Karpas-422 (cell line): ENCODE measurements at places on chromosomes 3 and 15.
A peak's percentile ranks its signal among the peaks of the same experiment; 100 is the strongest.

DNA sequence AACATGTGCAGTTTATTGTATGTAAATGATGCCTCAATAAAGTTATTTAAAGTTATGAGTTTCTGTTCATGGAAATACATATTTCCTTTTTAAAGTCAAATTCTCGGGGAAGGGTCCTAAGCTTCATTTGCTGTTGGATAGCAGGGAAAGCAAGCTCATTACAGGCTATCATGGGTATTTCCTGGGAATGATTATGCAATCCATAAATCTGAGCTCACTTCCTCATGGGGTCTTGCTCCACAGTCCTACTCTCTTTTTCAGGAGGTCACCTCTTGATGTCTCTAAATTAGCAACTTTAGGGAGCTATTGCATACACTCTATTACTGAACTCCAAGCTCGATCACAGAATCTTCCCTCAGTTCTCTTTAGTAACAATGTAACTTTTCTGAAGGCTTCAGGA is 69.9 kb upstream of the TP63 start:
- H3K27me3 ChIP-seq, result no peaks in the 10 kb centered on the region
- no peak overlapping the region for H3K27ac ChIP-seq
- H3K4me1 ChIP-seq, result no peaks in the 10 kb centered on the region
- H3K4me3 ChIP-seq, result no peak overlapping the region

DNA sequence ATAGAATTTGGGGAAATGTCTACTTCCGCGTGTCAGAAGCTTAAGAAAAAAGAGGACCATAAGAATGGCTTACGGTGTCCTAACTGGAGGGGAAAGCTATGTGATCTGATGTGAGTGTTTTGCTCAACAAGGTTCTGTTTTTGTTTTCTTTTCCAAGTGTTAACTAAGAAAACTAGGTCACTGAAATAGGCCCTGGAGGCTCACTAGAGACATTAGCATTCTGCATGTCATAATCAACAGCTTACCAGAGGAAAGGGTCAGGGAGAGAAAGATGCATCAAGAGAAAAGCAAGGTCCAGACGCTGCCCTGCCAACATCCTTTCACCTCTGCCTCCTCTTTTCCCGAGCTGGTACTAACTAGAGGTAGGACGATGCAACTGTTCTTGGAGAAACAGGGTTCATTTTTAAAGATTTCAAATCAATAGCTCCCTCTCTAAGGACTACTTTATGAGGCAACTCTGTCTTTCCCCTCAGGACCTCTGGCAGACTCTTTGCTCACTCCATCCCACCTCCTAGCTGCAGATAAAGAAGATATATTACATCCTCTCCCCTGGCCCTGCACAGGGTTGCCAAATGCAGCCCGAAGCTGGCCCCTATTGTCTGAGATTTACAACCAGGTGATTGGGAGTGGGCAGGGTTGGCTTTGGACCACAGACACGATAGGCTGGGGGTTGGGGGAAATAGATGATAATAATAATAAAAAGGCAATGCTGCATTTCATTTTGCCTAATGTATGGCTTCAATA is 209.9 kb upstream of the SLC2A2 start:
- no peaks in the 10 kb centered on the region for H3K27me3 ChIP-seq
- H3K36me3 ChIP-seq, result no peaks in the 10 kb centered on the region
- no peaks in the 10 kb centered on the region for H3K4me1 ChIP-seq
- no peak overlapping the region for H3K4me3 ChIP-seq
- no peak for DNase-seq

DNA sequence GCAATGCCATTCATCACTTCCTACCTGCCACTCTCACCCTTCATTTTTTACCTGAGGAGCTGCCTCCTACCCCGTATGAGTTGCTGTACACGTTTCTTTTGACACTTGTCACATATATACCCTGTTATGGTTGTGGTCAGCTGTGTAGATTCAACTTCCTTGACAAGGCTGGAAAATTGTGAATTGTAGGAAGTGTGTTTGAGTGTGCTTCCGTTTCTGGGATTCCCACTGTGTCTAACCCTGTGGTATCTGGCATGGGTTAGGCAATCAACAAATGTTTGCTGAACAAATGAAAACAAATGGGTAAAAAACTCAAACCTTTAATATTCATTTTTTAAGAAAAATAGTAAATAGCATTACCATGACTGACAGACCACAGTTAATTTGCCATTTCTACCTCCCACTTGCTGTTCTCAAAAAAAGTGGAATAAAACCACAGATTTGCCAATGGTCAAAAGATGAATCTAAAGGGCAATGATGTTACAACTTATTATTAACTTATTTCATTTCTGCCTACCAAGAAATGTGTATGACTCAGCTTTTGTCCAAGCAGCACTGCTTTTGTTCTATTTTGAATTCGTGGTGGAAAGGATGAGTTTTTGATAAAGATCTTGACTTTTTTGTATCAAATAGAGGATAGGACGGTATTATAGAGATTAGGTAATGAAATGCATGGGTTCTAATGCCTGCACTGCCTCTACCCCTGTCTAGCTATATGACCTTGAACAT is 404.6 kb downstream of the LPP start:
- H3K27me3 ChIP-seq, result no peaks in the 10 kb centered on the region
- no peak overlapping the region for H3K4me3 ChIP-seq
- H3K36me3 ChIP-seq, result no peaks in the 10 kb centered on the region
- H3K27ac ChIP-seq, result no peak overlapping the region

DNA sequence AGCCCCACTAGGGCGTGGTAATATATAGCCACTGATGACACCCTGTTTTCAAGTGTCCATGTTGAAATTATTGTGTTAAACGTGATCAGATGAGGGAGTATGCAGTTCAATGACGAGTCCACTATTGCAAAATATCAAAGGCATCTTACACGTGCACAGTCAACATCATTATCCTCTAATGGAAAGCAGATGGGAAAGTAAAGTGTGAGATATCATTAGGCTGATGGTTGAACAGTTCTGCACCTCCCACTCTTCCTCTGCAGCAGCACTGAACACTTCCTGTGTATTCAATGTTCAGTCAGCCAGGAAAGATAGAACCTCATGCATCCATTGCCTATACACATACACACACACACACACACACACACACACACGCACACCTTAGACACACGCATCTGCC is 431.8 kb upstream of the CCDC54 start:
- no peaks in the 10 kb centered on the region for H3K36me3 ChIP-seq
- no peaks in the 10 kb centered on the region for H3K4me1 ChIP-seq
- no peak overlapping the region for H3K27ac ChIP-seq
- DNase-seq, result no peak

DNA sequence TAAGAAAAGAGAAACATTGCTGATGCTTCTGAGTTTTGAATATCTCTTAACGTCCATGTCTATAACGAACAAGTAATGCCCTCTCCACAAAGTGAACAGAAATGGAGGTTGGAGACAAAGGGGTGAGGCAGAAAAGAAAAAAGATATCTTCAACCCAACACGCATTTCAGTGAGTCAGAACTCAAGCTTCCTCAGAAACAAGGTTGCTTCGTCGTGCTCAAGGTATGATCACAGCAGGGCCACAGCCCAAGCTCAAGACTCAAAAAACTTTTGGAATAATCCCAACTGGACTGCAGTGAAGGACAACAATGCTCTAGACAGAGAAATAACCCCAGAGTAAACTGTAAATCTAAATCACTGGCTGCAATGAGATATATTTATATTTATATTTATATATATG is 18.9 kb downstream of the WNT5A start:
- no peaks in the 10 kb centered on the region for H3K4me1 ChIP-seq
- no peak overlapping the region for H3K27ac ChIP-seq
- no peak for DNase-seq
- peaks cover 77% of the 10 kb centered on the region for H3K36me3 ChIP-seq
- no peak overlapping the region for H3K4me3 ChIP-seq

GRCh38 chr3:105770410-105770809 is 98.4 kb downstream of the CBLB start:
- no peak overlapping the region for H3K27ac ChIP-seq
- no peaks in the 10 kb centered on the region for H3K27me3 ChIP-seq
- H3K36me3 ChIP-seq, result peaks cover 35% of the 10 kb centered on the region
- no peak overlapping the region for H3K4me3 ChIP-seq

DNA sequence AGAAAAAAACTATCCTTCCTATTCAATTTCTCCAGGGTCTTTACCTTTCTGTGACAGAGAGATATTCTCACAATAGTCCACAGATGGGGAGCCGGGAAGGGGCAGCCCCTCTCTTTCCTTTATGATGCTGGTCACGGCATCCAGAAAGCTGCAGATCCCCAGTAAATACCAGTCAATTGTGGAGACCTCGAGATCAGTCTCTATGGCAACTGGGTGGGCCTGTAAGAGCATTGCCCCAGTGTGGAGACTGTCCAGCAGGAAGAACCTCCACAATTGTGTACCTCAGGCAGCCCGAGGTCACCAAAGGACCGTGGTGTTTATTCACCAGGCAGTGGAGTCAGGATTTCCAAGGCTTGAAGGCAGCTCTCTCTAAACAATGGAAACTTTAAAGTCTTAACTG is 291.2 kb downstream of the NTRK3 start:
- no peak for DNase-seq
- H3K27me3 ChIP-seq, result no peaks in the 10 kb centered on the region
- no peak overlapping the region for H3K4me3 ChIP-seq
- peaks cover 5% of the 10 kb centered on the region; the same call in 1 of the 2 replicates for H3K4me1 ChIP-seq

GRCh38 chr3:31777887-31778286 is 203.2 kb downstream of the OSBPL10 start:
- DNase-seq, result no peak
- H3K4me1 ChIP-seq, result peaks cover 81% of the 10 kb centered on the region
- peak overlapping the region; percentile 11 for H3K4me3 ChIP-seq
- peaks cover 5% of the 10 kb centered on the region for H3K36me3 ChIP-seq
- H3K27ac ChIP-seq, result peak overlapping the region; percentile 80

DNA sequence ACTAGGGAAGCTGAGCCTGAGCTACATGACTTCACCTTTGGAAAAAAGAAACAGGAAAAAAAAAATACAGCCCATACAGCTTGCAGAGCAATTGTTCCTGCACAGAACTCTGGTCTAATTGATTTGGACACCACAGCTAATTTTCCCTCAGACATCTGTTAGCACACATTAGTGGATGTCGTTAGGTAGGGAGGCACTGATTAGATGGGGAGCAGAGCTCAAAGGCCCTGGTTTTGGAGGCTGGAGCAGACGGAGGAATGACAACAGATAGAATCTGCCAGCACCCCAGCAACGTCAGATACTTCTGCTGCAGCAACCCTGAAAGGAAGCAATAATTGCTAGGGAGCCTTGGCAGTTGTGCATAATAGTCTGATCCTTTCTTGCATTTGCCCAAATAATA is 398.9 kb downstream of the LSAMP start:
- no peaks in the 10 kb centered on the region for H3K36me3 ChIP-seq
- no peak for DNase-seq
- no peaks in the 10 kb centered on the region for H3K27me3 ChIP-seq
- H3K4me3 ChIP-seq, result no peak overlapping the region

GRCh38 chr15:67692573-67692972 is 132.7 kb upstream of the SKOR1 start:
- no peaks in the 10 kb centered on the region for H3K27me3 ChIP-seq
- H3K36me3 ChIP-seq, result peaks cover 7% of the 10 kb centered on the region; the same call in 1 of the 2 replicates
- no peaks in the 10 kb centered on the region for H3K4me1 ChIP-seq
- H3K4me3 ChIP-seq, result no peak overlapping the region

- no peaks in the 10 kb centered on the region for H3K4me1 ChIP-seq
- no peaks in the 10 kb centered on the region for H3K27me3 ChIP-seq
- no peak overlapping the region for H3K27ac ChIP-seq
- H3K36me3 ChIP-seq, result no peaks in the 10 kb centered on the region
Observed at GRCh38 chr15:91306144-91306543, 206.1 kb downstream of the SV2B start.

DNA sequence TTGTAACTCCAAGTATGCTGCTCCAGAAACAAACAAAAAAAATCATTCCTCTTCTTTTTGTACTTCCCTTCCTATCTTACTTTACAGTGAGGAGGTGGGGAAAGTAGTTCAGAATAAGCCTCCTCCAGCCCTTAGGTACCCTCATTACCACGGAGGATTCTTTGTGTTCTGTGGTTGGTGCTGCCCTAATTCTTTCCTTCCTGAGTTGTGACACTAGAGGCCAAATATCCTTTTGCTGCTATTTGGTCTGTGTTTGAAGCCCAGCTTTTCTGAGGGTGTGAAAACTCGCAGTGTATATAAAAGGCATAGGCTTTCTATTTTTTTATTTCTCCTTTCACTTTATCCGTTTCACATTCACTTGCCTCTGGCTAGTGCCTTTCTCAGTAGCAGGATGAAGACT is 98.2 kb downstream of the HHLA2 start:
- H3K27ac ChIP-seq, result no peak overlapping the region
- no peak overlapping the region for H3K4me3 ChIP-seq
- no peaks in the 10 kb centered on the region for H3K27me3 ChIP-seq
- no peaks in the 10 kb centered on the region for H3K36me3 ChIP-seq
- H3K4me1 ChIP-seq, result peaks cover 12% of the 10 kb centered on the region
- no peak for DNase-seq

- no peaks in the 10 kb centered on the region for H3K27me3 ChIP-seq
- no peaks in the 10 kb centered on the region for H3K4me1 ChIP-seq
- no peak overlapping the region for H3K27ac ChIP-seq
- no peak for DNase-seq
- no peak overlapping the region for H3K4me3 ChIP-seq
- no peaks in the 10 kb centered on the region for H3K36me3 ChIP-seq
Observed at GRCh38 chr15:66572146-66572545, 6.3 kb upstream of the LCTL start.
